ENCODE measurements at places on chromosomes 16 and 17.

DNA sequence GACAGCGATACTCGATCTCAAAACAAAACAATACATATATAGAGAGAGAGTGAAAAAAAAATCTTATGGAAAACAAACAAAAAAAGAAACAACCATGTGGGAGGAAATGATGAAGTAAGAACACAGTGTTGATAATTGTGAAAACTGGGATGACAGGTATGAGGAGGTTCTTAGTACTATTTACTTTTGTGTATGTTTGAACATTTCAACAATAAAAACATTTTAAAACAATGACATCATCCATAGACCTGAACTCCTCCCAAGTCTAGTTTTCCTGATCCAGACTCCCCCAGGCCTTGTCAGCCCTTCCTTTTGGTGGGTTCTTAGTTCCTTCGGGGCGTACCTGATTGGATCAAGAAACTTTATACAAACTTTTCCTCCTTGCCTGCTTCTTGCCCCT, 51.7 kb downstream of the CCDC42 start:
- no peak for DNase-seq

- DNase-seq: no peak
Observed at GRCh38 chr16:10575506-10576130, 4.8 kb downstream of the EMP2 start.

- DNase-seq: no peak
Observed at GRCh38 chr17:29682054-29682453, 59.3 kb upstream of the CORO6 start.

DNA sequence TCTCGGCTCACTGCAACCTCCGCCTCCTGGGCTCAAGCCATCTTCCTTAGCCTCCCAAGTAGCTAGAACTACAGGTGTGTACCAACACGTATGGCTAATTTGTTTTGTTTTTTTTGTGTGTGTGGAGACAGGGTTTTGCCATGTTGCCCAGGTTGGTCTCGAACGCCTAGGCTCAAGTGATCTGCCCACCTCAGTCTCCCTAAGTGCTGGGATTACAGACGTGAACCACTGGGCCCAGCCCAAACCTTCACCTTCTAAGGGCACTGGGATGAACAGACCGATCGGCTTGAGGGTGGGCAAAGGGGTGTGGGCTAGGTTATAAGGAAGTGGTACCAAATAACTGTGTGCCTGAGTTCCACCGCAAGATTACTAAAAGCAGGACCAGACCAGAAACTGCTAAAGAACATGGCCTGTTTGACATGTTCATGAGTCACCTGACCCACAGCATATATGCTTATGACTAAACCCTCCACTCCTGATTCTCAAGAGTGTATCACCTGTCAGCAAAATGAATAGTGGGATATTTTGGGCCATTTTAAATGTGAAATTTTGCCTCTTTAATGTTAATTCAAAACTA, 8.1 kb downstream of the TMEM97 start:
- DNase-seq: no peak

DNA sequence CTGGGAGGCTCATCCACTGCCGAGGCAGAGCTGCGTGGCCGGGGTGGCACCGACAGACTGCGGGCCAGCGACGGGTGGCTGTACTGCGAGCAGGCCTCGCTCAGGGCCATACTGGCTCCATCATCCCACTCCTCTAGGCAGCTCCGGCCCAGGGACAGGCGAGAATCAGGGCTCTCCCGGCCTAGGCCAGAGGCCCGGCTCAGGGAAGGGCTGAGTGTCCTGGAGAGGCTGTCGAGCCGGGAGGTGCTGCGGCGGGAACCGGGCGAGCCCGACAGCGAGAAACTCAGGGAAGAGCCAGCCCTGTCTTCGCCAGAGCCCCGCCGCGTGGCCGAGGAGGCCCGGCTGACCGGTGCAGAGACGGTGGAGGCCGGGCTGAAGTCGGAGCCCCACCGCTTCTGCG, 37.4 kb downstream of the PIPOX start:
- no peak for DNase-seq

DNA sequence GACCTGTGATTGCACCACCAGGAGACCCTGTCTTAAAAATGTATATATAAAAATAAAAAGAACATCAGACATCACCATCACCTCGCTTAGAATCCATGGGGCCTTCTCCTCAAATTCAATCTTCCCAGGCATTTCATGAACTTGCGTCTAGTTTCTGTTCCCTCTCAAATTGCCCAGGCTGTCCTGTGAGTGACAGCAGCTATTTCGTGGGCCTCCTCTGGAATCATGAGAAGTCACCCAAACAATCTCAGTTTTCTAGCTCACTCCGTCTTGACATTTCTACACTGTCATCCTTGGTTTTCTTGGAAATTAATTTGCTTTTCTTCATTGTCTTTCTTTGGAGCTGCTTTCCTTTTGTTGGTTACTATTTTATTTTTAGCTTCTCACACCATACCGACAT, 7.3 kb downstream of the SLC52A1 start:
- no peak for DNase-seq

DNA sequence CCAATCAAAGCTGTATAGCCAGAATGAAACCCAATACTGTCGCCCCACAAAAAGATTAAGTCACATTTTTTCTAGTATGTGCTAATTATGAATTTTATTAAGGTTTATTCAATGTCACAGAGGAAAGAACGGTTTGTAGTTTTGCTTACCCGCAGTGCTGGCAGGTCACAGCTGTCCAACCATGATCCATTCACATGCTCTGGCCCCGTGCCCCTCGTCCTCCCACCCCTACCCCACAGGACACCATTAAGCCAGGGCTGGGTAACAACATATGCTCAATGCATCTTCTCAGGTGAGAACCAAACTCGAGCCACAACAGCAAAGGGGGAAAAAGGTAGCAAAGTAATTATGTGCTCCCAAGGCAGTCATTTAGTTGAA, 589 bp upstream of the FBF1 start:
- no peak for DNase-seq

DNA sequence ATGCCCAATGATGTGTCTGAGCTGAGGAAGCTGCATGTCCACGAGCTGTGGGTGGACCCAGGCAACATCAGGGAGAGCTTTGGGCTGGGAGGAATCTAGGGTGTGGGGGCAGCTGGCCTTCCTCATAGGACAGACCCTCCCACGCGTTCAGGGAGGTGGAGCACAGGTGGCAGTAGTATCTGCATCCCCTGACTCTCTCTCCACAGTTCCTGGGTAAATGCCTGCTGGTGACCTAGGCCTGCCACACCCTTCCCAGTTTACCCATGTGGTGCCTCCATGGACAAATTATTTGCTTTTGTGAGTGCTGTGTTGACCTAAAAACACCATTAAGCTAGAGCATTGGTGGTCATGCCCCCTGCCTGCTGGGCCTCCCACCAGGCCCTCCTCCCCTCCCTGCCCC, 3.2 kb downstream of the HBM start:
- DNase-seq: no peak

- DNase-seq: no peak
Observed at GRCh38 chr16:398561-399339, 1.8 kb downstream of the NME4 start.

GRCh38 chr17:27985306-27985705, 57.2 kb upstream of the NLK start:
- DNase-seq: no peak

DNA sequence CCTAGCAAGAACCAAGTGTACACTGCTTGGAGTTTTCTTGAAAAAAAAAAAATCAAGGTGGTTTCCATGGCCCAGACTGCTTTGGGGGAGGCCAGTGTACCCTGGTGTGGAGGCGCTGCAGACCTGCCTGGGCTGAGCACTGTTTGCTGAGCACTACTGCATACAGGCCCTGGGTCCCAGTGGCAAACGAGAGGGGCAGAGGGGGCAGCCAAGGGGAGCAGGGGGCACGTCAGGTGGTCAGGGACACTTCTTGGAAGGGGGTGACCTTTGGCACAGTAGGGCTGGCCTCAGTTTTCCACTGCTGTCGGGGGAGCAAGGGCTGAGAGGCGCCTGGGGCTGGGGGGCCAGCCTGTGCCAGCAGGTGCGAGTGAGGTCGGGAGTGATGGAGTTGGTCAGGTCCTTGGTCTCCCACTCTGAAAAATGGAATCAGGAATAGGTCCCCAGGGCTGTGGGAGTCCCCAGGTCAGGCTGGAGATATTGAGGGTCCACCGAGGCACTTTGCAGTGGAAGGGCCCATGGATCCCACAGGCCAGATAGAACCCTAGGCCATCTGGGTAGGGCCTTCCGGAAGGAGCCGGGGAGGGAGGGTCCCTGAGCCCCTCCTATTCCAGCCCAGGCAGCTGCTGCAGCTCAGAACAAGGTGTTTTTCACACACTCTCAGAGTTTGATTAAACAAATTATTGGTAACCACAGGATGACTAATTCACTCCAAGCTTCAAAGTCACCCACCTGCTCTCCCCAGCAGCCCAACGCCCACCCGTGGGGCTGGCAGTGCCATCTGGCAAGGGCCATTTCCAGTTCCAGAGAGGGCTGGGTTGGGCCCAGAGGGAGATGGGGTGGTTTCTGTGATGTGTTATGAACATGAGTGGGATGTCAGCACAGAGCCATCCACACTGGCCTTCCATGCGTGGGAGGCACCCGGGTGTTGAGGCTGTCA, 3.5 kb downstream of the ZFPM1 start:
- DNase-seq: no peak

GRCh38 chr17:9436630-9437029, 139.0 kb downstream of the STX8 start:
- DNase-seq: no peak

DNA sequence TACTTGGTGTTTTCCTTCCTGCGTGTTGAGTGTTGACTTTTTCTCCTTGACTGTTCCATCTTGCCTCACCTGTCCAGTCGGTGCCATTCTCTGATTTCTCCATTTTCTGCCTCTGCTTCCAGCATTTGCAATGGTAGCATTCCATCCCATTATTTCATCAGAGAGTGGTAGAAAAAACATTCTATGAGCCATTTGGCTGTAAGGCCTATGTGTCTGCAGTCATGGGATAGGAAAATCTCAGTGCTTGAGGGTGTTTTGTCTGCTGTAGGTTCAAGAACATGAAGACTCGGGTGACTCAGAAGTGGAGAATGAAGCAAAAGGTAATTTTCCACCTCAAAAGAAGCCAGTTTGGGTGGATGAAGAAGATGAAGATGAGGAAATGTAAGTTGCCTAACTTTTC, 2.7 kb downstream of the UTP18 start:
- no peak for DNase-seq

DNA sequence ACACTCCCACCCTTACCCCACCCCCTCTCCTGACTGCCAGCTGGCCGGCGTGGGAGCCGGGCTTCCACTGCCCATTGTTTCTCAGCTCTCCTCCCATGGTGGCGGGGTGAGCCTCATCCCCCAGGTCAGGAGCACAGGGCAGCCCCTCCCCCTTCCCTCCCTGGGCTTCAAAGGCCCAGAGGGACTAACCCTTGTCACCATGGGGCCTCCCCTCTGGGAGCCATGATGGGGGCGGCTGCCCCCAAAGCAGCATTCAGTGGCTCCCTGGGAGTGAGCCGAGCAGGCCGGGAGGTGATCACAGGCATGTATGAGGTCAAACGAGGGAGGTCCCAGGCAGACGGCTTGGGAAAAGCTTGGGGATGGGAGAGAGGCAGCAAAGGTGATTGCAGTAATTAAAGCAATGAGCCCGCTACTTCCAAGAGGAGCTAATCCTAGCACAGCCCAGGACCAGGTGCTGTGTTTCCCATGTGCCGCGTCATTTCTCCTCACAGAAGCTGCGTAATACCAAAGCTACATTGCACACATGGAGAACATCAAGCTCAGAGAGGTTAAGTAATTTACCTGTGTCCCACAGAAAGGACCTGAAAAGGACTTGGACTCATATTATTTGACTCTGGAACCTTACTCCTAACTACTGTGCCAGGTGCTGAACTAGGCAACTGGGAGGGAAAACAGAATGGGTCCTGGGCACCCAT, 24.5 kb downstream of the CDK5RAP3 start:
- no peak for DNase-seq

- no peak for DNase-seq
Observed at GRCh38 chr17:39722104-39722503, 8.2 kb downstream of the MIEN1 start.

GRCh38 chr17:43907425-43907981, at the start of gene MPP2:
TSS of gene MPP2 (minus strand) at chr17:43907536. CDS start at chr17:43904460, 3,076 bp downstream.
- DNase-seq: no peak

- DNase-seq: no peak
Observed at GRCh38 chr17:2649191-2649590, 55.7 kb downstream of the PAFAH1B1 start.

- DNase-seq: no peak
Observed at GRCh38 chr16:79468121-79468552, 132.4 kb downstream of the MAF start.

- no peak for DNase-seq
Observed at GRCh38 chr17:28532050-28532960, 20.1 kb downstream of the UNC119 start.

DNA sequence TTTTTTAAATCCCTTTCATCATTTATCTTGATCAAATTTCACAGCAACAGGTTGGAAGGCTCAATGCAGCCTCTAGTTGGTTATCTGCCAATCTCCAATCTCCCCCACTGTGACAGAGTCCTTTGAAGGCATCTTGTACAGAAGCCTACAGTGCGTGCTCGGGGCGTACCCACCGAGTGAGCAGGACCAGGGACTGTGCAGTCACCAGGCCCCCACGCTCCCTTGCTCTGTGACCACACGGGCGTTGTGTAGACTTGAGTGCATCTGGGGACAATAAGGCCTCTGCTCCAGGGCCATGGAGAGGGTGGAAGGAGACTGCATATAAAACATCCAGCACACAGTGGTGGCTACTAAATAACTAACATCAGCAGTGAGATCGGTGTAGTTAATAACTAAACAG, 63.4 kb downstream of the GTF3C1 start:
- no peak for DNase-seq

- no peak for DNase-seq
Observed at GRCh38 chr17:2783310-2784030, 12.8 kb upstream of the RAP1GAP2 start.

DNA sequence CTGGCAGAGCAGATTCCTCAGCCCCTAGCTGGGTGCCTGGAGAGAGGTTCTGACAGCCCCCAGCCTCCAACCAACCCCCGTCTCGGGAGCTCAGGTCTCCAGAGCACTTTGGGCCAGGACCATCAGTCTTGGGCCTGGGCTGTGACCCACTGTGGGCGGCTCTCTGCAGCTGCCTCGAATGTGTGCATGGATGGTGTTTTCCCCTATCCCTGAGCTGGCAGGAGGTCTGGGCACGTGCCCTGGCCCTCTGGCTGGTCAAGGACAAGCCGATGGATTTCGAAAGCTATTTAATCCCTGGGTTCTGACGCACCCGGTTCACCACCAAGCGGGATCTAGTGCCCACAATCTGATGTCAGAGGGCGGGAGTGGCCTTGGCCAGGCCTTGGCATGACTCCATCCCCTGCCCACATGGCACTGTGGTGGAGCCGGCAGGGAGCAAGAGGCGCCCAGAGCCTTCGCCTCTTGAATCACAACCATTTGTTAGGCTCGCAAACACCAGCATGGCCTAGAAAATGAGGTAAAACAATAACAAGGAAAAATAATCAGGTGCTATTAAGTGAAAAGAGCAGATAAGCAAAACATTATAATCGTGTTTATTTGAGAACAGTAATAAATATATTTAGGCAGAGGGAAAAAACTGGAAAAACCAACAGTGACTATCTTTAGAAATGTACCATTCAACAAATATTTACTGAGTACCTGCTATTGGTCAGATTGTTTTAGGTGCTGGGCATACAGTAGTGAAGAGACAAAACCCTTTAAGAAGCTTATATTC, 69.3 kb upstream of the TOB1 start:
- peak; percentile 48 for DNase-seq

- DNase-seq: no peak
Observed at GRCh38 chr17:75525806-75526554, 483 bp downstream of the LLGL2 start.

GRCh38 chr17:11720816-11721215, 122.5 kb downstream of the DNAH9 start:
- no peak for DNase-seq

- DNase-seq: no peak
Observed at GRCh38 chr16:4976611-4977145, 18.5 kb downstream of the SEC14L5 start.
